Uterine smooth muscle cell (primary cell): ENCODE measurements at places on chromosomes 2 and 18. TPM values are rescaled to one million over a fixed set of nuclear protein-coding genes. Genes with fewer than 3 reads are reported as not detected.

Gene PLEKHH2
- total RNA-seq, result 11.7 and 20.6 TPM in 2 replicates

Gene SULT1C3
- not detected in 2 replicates for total RNA-seq

Gene TEX51
- total RNA-seq, result not detected in 2 replicates

Gene SLC20A1
- total RNA-seq, result 122 and 398 TPM in 2 replicates

Gene ITGA6
- 149 and 263 TPM in 2 replicates for total RNA-seq

Gene KIF5C
- 0.66 and 0.87 TPM in 2 replicates for total RNA-seq

Gene GALNT1
- total RNA-seq, result 57.3 and 60.6 TPM in 2 replicates

Gene RAD51AP2
- total RNA-seq, result 0.11 TPM in 1 of 2 replicates, not detected in the other

Gene DYSF
- total RNA-seq, result 0.66 and 1.00 TPM in 2 replicates

Gene TUBB8B
- total RNA-seq, result not detected in 2 replicates

Gene SDC1
- 99.2 and 117 TPM in 2 replicates for total RNA-seq

Gene RNF25
- 22.5 and 31.2 TPM in 2 replicates for total RNA-seq

Gene PCARE
- total RNA-seq, result not detected in 2 replicates

Gene NEU4
- total RNA-seq, result 0.50 TPM in 1 of 2 replicates, not detected in the other

Gene SERPINB12
- not detected in 2 replicates for total RNA-seq

Gene SOWAHC
- total RNA-seq, result 16.3 and 17.2 TPM in 2 replicates

Gene RIT2
- not detected in 2 replicates for total RNA-seq

Gene ZNF396
- total RNA-seq, result 0.89 and 2.0 TPM in 2 replicates

Gene SPP2
- total RNA-seq, result not detected in 2 replicates

Gene RPIA
- 7.6 and 10.8 TPM in 2 replicates for total RNA-seq

Gene ARL4C
- total RNA-seq, result 39.3 and 46.0 TPM in 2 replicates

Gene FRZB
- 0.11 and 0.12 TPM in 2 replicates for total RNA-seq

Gene LBX2
- total RNA-seq, result 1.4 and 2.0 TPM in 2 replicates

Gene TRABD2A
- total RNA-seq, result 2.5 and 4.8 TPM in 2 replicates

Gene PSTPIP2
- total RNA-seq, result 3.1 and 4.0 TPM in 2 replicates

Gene SNED1
- total RNA-seq, result 4.5 and 7.5 TPM in 2 replicates

Gene OSBPL1A
- 47.5 and 67.2 TPM in 2 replicates for total RNA-seq

Gene RNF144A
- 12.0 TPM in 2 replicates for total RNA-seq

Gene NOL4
- total RNA-seq, result not detected in 2 replicates

Gene TTC27
- total RNA-seq, result 26.6 and 29.7 TPM in 2 replicates

Gene SMYD1
- total RNA-seq, result not detected in 2 replicates

Gene CHRNG
- not detected in 2 replicates for total RNA-seq

Gene ERFE
- total RNA-seq, result 2.1 and 3.1 TPM in 2 replicates

Gene ALKAL2
- total RNA-seq, result not detected in 2 replicates

Gene SPR
- 18.6 and 23.6 TPM in 2 replicates for total RNA-seq

Gene CABYR
- 3.9 and 7.2 TPM in 2 replicates for total RNA-seq

Gene ESPNL
- total RNA-seq, result 4.5 and 9.2 TPM in 2 replicates

Gene POTEJ
- total RNA-seq, result not detected in 2 replicates

Gene PLA2R1
- 8.0 and 11.1 TPM in 2 replicates for total RNA-seq

Gene C1QL2
- total RNA-seq, result not detected in 2 replicates

Gene UGT1A5
- not detected in 2 replicates for total RNA-seq

Gene CCDC102B
- total RNA-seq, result 13.4 and 13.5 TPM in 2 replicates

Gene MOGAT1
- not detected in 2 replicates for total RNA-seq

Gene LAPTM4A
- 151 and 159 TPM in 2 replicates for total RNA-seq

Gene POLR1A
- 17.2 and 24.3 TPM in 2 replicates for total RNA-seq

Gene RBKS
- total RNA-seq, result 0.75 and 1.4 TPM in 2 replicates

Gene MRO
- 0.12 TPM in 1 of 2 replicates, not detected in the other for total RNA-seq

Gene CNTNAP5
- not detected in 2 replicates for total RNA-seq

Gene IL37
- 0.22 TPM in 1 of 2 replicates, not detected in the other for total RNA-seq
